T47D (cell line): ENCODE measurements at places on chromosomes 1 and 21.

DNA sequence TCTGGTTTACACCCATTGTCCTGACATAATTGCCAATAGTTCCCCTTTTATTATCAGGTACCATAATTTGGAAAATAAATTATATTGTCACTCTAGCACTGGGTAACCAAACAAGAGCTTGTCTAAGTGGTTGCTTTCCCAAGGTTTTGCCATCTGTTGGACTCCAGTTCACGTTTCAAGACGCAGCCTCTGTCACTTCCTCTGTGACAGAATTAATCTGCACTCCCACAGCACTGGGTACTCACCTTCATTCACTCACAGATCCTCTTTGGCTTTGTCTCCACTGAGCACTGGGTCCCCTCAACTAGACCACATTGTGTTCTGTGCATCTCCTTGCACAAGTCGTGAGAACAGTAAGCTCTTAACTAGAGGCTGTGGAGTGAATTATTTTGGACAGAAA, 123.6 kb upstream of the JUN start:
- no peak for DNase-seq

- DNase-seq = no peak
These were observed 10.0 kb downstream of the DRAXIN start for GRCh38 chr1:11701551-11701961.

DNA sequence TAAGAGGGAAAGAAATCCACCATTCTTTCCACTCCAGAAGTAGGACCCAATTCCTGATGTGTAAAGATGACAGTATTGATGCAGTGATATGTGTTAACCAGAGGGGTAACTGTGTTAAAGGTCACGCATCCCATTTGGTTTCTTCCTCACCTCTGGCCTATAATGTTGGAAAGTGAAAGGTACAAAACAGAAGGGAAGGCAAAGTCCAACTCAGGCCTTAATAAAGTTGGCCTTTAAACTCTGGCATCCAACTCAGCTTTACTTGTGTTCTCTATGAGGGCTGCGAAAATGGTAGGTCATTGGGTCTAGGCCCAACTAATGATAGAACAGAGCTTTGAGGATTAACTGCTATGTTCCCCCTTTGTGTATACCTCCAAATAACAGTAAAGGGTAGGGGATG, 17.9 kb downstream of the CYP2J2 start:
- DNase-seq = no peak

- DNase-seq = peak; percentile 68
These were observed 13.2 kb upstream of the COL6A2 start for GRCh38 chr21:46084709-46085108.

DNA sequence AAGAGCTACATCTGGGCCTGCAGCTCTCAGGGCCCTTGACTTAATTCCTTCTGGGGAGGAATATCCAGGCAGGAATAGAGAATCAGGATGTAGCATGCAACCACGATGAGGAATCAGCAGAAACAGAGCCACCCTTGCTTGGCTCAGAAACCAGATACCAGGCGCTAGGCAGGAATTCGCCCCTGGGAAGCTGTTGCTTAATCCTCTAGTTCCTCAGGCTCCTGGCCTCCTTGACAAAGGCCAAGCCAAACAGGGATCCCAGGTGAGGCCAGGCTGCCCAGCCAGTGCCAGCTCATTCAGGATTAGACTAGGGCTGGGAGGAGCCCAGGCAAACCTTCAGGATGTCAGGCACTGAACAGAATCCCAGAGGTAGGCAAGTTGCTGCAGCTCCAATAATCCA, 48.2 kb upstream of the IRF2BP2 start:
- DNase-seq = peak; percentile 97

- no peak for DNase-seq
These were observed 2.2 kb upstream of the IRF6 start for GRCh38 chr1:209808059-209808581.

DNA sequence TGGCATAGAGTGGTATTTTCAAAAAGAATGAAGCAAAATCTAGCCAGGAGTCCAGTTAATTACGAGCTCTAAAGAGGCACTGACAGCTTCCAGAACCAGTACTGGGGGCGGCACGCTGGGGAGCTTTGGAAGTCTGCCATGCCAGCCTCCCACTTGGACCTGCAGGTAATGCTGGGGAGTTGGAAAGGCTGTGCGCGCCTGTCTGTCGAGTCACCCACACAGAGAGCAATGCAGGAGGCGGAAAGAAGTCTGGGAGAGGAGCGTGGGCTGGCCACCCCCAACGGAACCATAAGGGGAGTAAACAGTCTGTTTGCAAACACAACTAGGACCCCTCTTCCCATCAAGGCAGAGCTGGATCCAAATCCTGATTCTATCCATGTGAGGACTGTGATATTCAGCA, 84.5 kb downstream of the BEND5 start:
- no peak for DNase-seq

DNA sequence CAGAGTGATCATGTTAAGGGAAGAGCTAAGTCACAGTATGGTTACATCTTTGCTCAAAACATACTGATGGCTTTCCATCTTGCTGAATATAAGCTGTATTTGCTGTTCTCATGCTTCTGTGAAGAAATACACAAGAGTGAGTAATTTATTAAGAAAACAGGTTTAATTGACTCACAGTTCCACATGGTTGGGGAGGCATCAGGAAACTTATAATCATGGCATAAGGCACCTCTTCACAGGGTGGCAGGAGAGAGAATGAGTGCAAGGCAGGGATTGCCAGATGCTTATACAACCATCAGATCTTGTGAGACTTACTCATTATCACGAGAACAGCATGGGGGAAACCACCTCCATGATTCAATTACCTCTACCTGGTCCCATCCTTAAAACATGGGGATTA, 24.4 kb upstream of the RGS5 start:
- DNase-seq = no peak

DNA sequence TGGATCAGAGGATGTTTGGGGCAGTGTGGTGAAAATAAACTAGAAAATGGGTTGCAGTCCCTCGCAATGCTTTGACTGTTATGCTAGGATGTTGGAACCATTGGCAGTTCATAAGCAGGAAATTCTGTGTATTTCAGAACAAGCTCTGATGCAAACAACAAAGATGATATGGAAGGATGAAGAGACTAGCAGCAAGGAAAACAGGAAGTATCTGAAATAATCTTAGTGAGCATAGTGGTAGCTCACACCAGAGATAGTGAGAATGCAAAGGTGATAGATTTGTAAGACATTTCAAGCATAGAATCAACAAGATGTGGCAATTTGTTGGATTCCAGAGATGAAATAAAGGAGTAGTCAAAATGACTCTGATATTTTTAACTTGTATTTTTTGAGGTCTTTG, 11.1 kb upstream of the RCC1 start:
- no peak for DNase-seq

DNA sequence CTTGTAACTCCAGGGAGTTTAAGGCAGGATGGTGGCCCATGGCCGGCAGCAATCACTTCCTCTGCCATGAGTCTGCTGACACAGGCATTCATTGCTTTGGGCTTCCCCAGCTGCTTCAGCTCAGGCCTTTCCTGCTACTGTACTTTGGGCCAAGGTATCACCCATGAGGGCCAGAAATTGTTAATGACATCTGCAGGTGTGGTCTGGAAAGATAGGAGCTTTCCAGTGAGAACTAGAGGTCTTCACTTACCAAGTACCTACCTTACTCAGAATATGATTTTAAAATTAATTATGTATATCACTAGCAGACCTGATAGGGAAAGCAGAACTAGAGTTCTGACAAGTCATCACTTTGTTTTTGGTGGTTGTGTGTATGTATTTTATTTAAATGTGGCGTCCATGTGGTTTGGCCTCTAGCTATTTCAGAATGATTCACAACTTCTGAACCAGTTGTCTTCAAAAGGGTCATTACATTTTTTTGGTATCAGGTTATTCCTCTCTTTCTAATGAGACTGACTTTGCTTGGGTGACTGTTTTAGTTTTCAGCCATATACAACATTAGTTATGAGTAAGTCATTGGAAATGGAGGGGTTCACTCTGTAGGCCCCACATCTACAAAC, 2.7 kb downstream of the RGL1 start:
- no peak for DNase-seq

- DNase-seq = no peak
These were observed 6.3 kb upstream of the ERVH48-1 start for GRCh38 chr21:42931560-42932235.

DNA sequence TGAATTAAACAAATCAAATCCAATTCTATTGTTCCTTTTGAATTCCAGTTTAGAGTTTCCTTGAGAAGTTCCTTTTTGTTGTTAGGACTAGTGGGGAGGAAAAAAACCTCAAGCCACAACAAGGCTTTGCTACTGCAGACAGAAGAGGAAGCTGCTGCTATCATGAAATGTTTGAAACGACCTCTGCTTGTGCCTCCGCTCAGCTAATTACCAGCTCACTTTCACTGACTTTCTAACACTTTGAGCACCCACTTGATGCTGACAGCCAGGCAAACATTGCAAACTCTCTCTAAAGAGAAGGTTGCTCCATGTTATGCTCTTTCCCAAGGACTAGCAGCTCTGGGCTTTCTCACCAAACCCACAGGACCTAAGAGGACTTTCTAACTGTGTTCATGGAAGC, 203.9 kb upstream of the PROX1 start:
- DNase-seq = no peak

DNA sequence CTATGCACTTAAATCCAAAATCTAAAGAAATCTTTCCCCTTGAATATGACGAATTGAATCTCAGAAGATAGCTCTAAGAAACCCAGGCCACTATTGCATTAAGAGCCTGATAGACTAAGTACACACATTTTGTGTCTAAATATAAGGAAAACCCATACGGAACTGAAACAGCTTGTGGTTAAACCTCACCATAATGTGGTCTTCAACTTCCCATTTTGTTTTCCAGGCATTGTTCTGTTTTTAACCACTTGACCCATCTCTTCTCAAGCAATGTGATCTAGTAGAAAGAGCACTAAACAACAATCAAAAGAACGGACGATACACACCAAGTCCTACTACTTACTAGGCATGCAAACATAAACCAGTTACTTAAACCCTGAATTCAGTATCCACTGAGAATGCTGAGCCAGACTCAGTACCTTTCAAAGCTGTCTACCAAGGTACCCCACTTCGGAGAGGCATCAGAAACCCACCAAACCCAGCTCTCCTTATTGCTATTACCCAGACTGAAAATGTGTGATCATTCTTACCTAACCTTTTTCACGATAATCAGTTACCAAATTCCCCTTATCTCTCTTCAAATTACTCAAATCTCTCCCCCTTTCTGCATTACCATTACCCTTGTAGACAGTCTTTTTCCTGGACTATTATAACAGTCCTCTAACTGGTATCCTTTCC, 12.8 kb downstream of the OTUD7B start:
- DNase-seq = no peak

DNA sequence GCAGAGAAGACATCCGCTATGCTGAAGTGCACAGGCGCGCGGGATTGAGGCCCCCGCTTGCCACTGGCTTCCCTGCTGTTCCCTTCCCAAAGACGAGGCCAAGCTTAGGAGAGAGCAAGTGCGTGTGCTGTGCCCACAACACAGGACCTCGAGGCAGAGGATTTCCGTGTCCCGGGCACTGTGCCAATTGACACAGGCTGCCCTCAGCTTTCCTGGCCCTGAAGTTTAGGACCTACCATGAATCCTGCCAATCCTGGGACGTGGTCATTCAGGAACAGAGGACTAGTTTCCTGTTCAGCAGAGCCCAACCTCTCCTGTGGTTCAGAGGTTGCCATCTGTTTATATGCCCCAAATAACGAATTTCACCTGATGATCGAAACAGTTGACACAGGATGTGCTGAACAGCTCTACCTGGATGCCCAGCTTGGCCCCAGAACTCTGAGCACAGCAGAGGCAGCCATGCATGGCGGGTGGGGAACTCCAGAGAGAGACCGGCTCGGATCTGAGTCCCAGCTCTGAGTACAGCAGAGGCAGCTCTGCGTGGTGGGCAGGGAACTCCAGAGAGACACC, 22.0 kb downstream of the SLC37A1 start:
- DNase-seq = no peak

DNA sequence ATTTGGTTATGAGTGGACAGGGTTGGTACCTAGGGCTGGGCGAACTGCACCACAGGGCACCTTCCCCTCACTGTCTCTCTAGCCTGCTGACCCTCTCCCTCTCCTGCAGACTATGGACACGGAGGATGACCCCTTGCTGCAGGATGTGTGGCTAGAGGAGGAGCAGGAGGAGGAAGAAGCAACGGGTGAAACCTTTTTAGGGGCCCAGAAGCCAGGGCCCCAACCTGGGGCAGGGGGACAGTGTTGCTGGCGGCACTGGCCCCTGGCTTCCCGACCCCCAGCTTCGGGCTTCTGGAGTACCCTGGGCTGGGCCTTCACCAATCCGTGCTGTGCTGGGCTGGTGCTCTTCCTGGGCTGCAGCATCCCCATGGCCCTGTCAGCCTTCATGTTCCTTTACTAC, 21.9 kb downstream of the DISP3 start:
- no peak for DNase-seq

DNA sequence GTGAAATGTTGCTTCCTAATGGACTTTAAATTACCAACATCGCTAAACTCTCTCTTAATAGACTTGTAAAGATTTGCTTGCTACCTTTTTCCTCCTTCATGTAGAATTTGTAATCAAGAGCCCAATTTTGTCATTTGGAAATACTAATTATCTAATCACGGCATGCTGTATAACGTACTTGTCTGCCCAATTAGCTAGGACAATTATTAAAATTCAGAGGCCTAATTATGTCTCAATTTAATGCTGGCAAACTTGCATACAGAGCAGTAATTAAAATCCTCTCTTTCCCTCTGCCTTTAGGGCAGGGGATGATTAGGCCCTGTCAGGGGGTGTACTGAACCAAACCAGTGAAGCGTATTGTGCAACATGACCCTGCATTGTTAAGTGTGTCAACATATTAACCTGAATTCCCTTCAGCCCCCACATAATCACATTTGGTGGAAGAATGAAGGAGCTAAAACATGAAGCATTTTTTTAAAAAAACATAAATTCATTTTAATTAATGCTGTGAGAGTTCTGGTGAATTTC, 137.4 kb upstream of the BARHL2 start:
- no peak for DNase-seq

- no peak for DNase-seq
These were observed 216.0 kb upstream of the PTGFR start for GRCh38 chr1:78274814-78275213.

DNA sequence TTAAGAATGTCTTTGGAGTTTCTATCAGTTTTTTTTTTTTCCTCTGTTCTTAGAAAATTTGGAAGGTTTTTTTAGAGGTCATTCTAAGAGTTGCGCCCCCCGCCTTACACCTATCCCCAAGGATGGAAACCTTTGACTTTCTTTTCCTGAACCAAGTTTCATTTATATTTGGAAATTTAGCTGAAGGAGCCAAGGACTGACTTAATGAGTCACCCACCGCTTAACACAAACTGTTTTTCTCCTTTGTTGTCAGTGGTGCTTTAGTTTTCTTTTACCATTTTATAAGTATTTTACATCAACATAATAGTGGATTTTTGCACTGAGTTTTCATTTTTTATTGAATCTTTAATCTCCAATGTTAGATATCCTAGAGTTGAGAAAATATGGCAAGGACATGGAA, 25.3 kb downstream of the USP25 start:
- DNase-seq = no peak

GRCh38 chr1:95084317-95085176, 11.8 kb upstream of the ALG14 start:
- no peak for DNase-seq
